ENCODE measurements at places on chromosomes 13 and 19.

- DNase-seq: no peak
Measured at GRCh38 chr13:66853564-66853963, 376.6 kb downstream of the PCDH9 start.

GRCh38 chr19:38190793-38191192 is 33.2 kb downstream of the DPF1 start:
- DNase-seq: no peak

GRCh38 chr19:32442650-32443049 is 37.1 kb downstream of the DPY19L3 start:
- DNase-seq: no peak

GRCh38 chr19:28652765-28653164 is 560.2 kb downstream of the UQCRFS1 start:
- DNase-seq: no peak

- DNase-seq: no peak
Measured at GRCh38 chr13:59413126-59413525, 750.6 kb downstream of the DIAPH3 start.

Data from stimulated activated CD8-positive, alpha-beta memory T cell treated with anti-CD3 and anti-CD28 coated beads, Interleukin-4, amount 100 ng/mL, for 4 hours (primary cell).